ENCODE measurements at places on chromosomes 3 and 15.

- no peak for DNase-seq
These were observed 265.4 kb downstream of the VPS13C start for GRCh38 chr15:61794881-61795280.

DNA sequence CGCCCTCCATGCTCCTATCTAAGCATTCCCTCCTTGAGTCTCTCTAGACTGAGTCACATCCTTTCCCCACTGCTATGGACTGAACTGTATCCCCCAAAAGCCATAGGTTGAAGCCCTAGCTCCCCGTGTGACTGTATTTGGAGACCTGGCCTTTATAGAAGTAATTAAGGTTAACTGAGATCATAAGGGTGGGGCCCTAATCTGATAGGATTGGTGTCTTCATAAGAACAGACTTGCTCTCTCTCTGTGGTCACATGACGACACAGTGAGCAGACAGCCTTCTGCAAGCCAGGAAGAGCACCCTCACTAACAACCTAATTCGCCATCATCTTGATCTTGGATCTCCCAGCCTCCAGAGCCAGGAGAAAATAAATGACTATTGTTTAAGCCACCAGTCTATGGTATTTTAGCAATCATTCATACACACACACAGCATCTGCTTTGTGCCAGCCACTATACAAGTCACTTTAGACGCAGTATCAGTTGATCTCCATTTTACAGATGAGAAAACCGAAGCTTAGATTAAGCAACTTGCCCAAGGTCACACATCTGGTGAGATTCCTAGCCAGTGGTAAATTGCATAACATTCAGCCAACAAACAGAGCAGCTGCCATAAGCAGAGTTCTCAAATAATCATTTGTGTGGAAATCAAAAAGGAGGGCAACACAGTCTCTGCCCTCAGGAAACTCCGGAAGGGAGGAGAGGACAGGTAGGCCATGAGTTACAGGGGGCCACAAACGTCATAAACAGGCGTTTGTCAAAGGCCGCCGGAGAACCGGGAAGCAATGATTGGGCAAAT, 66.3 kb upstream of the HES1 start:
- no peak for DNase-seq

DNA sequence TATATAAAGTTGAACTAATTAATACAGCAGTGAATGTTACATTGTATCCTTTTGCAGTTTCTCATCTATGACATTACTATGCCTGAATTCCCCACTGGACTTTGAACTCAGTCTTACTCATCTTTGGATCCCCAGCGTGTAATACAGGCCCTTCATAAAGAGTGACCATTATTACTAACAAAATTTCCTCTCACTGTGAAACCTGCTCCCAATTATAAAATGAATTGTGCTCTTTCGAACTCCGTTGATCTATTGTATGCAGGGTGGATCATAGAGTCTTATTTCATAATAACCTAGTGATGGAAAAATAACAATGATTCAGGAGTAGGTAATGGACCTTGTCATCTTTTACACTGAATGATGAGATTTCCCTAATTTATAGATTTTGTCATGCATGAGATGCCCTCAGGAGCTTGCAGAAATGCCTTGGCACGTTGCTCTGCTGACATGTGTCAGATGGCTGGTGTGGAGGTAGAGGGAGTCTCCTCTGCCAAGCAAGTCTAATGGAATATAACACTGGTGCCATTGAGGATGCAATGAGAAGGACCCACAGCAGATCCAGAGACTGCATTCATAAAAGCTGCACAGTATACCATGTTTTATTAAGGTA, 25.5 kb downstream of the B3GNT5 start:
- DNase-seq: no peak

- DNase-seq: no peak
These were observed 60.3 kb downstream of the MAP6D1 start for GRCh38 chr3:183764847-183765731.
